Right atrium auricular region (tissue), 2 donors: ENCODE measurements at places on chromosomes 4 and X.

- H3K4me1 ChIP-seq, result no peaks in the 10 kb centered on the region
- no peak overlapping the region for H3K4me3 ChIP-seq
- no peaks in the 10 kb centered on the region for H3K36me3 ChIP-seq
- H3K27ac ChIP-seq, result no peak overlapping the region
These were observed 46.0 kb downstream of the CYLC1 start for GRCh38 chrX:83906921-83907320.

GRCh38 chr4:154399259-154399974, 92.2 kb downstream of the DCHS2 start:
- H3K4me3 ChIP-seq, result no peak overlapping the region
- H3K27ac ChIP-seq, result no peak overlapping the region
- no peaks in the 10 kb centered on the region for H3K27me3 ChIP-seq
- H3K4me1 ChIP-seq, result no peaks in the 10 kb centered on the region

DNA sequence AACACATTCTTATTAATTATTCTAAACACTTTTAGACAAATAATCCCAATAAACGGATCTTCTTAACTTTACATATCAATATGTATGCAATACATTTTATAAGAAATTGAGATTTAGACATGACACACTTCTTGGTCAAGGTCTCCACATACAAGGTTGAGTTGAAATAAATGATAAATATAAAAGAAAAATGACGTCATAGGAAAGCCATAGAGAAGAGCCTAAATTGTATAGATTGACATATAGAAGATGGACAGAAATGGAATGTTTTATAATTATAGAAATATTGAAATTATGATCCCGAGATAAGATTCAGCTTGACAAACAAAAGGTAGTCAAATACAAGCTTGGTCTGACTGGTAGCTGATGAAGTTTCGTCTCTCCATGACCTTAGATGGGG, 87.4 kb downstream of the RNF150 start:
- peak overlapping the region; percentile 34 for H3K27ac ChIP-seq
- DNase-seq, result no peak
- H3K4me1 ChIP-seq, result peaks cover 7% of the 10 kb centered on the region
- H3K4me3 ChIP-seq, result no peak overlapping the region

DNA sequence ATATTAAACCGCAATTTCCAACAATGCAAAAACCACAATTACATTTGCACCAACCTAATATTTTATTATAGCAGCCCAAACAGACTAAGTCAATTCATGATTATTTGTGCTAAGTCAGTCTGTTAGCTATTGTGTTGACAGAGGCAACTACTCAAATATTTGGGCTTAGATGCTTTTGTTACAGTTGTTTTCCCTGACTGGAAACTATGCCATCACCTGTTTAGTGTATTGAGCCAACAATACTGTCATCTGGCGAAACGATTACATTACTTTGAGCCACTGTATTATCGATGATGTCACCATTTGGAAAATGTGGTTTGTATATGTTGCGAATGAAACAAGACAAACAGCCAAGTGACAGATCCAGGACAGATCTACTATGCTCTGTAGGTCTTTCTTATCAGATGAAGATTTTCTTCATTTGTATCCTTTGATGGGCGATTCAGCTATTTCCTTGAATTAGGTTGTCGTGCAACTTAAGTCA, 38.7 kb upstream of the INTS6L start:
- H3K36me3 ChIP-seq, result no peaks in the 10 kb centered on the region
- no peak overlapping the region for H3K4me3 ChIP-seq
- H3K27me3 ChIP-seq, result no peaks in the 10 kb centered on the region
- no peaks in the 10 kb centered on the region for H3K4me1 ChIP-seq
- DNase-seq, result no peak

DNA sequence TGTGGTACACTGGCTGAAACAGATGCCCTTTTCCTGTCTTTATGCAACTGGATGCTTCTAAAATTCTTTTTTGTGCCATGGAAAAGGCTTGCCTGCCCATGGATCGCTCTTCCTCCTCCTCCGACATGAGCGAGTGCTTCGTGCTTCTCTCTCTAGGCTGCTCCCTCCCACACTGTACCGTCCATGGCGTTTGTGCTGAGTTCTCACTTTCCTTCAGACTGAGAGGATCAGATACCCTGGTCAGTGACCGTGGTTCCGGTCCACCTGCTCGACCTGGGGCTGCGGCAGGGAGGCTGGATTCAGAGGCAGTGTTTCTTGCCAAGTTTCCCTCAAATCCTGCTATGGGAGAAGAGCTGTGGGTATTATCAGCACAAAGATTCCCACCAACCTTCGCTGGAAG, 10.2 kb upstream of the CLDN24 start:
- no peaks in the 10 kb centered on the region for H3K36me3 ChIP-seq
- no peaks in the 10 kb centered on the region for H3K27me3 ChIP-seq
- no peak overlapping the region for H3K4me3 ChIP-seq

- DNase-seq, result no peak
- H3K4me1 ChIP-seq, result no peaks in the 10 kb centered on the region
- no peaks in the 10 kb centered on the region for H3K36me3 ChIP-seq
These were observed 960.3 kb downstream of the C4orf33 start for GRCh38 chr4:130056286-130056685.

DNA sequence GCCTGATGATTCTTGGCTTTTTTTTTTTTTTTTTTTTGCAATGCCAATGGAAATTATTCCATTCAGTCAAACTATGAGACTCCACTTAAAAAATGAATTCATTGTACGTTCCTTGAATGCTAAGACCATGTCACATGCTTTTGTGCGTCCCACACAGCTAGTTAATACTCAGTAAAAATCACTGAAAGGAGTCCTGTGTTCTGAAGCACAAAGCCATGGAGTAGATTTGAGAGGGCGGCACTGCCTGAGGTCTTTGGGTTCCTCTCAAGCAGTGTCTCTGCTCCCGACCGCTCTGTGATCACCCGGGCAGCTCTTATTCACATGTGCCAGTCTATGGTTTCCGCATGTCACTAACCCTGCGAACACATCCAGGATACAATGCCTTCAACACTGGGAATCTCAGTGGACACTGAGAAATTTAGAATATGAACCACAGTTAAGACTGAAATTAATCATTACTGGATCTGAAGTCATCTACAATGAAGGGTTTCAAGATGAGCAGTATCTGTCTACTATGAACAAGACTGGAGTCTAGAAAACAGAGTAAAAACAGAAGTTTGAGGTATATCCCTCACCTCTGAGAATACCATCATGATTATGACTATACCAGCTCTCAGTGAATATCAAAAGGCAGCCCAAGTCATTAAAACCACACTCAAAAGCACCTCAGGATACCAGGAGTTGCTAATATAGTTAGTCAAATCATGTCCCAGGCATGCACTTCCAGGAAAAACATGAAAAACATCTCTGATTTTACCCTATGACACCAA, 193.0 kb downstream of the MGST2 start:
- H3K4me1 ChIP-seq, result no peaks in the 10 kb centered on the region
- H3K27me3 ChIP-seq, result no peaks in the 10 kb centered on the region
- no peak overlapping the region for H3K4me3 ChIP-seq
- DNase-seq, result no peak
- H3K27ac ChIP-seq, result no peak overlapping the region

GRCh38 chr4:107348188-107349050, 312.3 kb upstream of the DKK2 start:
- H3K27me3 ChIP-seq, result no peaks in the 10 kb centered on the region
- no peaks in the 10 kb centered on the region for H3K36me3 ChIP-seq
- H3K27ac ChIP-seq, result no peak overlapping the region
- no peak overlapping the region for H3K4me3 ChIP-seq
- H3K4me1 ChIP-seq, result no peaks in the 10 kb centered on the region

DNA sequence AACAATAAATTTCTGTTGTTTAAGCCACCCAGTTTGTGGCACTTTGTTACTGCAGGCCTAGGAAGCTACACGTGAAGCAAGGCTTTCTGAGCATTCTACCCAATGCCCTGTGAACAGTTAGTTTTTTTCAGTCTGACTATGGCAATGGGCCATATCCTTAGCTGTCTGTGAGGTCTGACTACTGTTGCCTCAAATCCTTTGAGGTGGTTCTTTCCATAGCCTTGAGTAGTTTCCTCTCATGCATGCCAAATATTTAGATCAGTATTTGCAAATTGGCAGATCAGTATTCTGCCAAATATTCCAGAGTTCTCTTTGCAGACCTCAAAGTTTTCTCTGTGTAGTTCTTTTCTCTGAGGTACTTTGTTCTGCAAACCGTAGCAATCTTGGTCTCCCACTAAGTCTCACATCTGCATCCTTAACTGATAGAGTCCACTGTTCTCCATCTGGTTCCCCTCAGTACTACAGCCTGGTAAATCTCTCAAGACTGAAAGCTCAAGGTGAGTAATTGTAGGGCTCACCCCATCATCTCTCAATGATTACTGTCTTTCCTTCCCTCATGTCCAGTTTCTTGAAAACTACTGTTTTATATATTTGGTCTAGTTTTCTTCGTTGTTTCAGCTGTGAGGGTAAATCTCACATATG, 984.9 kb upstream of the INTU start:
- H3K4me3 ChIP-seq, result no peak overlapping the region
- H3K4me1 ChIP-seq, result no peaks in the 10 kb centered on the region
- no peaks in the 10 kb centered on the region for H3K27me3 ChIP-seq
- no peak overlapping the region for H3K27ac ChIP-seq
- no peak for DNase-seq

DNA sequence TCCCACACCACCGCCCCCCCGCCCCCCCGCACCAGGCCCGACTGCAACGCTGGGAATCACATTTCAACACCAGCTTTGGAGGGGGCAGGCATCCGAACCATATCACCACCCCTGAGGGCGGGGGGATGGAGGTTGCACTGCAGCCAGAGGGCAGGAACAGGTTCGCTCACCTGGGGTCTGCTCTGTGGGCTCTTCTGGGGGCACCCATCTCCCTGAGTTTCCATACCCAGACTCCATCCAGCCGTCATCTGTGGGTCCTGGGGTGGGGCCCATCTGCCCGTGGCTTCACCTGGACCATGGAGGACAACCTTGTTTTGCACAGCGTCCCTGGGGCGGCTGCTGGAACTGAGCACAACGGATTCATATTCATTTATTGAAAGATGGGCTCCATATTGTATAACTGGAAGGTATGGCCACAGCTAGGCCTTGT, 6.9 kb downstream of the PSAPL1 start:
- H3K4me1 ChIP-seq, result no peaks in the 10 kb centered on the region
- no peaks in the 10 kb centered on the region for H3K27me3 ChIP-seq
- no peak overlapping the region for H3K27ac ChIP-seq
- no peaks in the 10 kb centered on the region for H3K36me3 ChIP-seq
- H3K4me3 ChIP-seq, result no peak overlapping the region

DNA sequence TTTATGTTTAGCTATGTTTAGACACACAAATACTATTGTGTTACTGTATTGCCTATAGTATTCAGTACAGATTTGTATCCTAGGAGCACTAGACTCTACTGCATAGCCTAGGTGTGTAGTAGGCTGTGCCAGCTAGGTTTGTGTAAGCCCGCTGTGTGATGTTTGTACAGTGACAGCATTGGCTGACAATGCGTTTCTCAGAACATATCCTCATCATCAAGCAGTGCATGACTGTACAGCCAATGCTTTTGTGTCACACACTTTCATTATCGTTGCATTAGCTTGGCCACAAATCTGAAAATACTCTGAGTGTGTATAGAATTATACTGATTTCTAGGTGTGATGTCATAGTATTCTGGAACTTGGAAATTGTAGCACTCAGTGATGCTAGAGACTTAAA, 63.4 kb downstream of the CLDN34 start:
- no peak overlapping the region for H3K27ac ChIP-seq
- DNase-seq, result no peak
- H3K4me3 ChIP-seq, result no peak overlapping the region
- peaks cover 16% of the 10 kb centered on the region for H3K4me1 ChIP-seq
- no peaks in the 10 kb centered on the region for H3K27me3 ChIP-seq

DNA sequence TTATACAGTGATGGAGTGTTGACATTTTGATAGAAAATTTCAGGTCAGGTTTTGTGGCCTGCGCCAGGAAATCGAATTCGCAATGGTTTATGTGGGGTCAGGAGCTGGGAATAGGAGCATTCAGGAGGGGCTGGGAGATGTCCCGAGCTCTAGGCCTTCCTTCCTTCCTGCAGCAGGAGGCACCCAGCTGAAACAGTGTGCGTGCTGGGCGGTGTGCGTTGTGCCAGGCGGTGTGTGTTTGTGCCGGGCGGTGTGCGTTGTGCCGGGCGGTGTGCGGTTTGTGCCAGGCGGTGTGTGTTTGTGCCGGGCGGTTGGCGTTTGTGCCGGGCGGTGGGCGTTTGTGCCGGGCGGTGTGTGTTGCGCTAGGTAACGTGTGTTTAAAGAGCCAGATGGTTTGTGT, 1.7 kb downstream of the UVSSA start:
- H3K4me3 ChIP-seq, result no peak overlapping the region
- no peak overlapping the region for H3K27ac ChIP-seq
- no peaks in the 10 kb centered on the region for H3K27me3 ChIP-seq
- H3K36me3 ChIP-seq, result peaks cover 3% of the 10 kb centered on the region
- no peaks in the 10 kb centered on the region for H3K4me1 ChIP-seq
- DNase-seq, result no peak

- DNase-seq, result no peak
- H3K36me3 ChIP-seq, result no peaks in the 10 kb centered on the region
- peaks cover 4% of the 10 kb centered on the region for H3K4me1 ChIP-seq
- H3K27me3 ChIP-seq, result no peaks in the 10 kb centered on the region
These were observed 854.4 kb upstream of the INTU start for GRCh38 chr4:126778348-126778747.

- H3K4me3 ChIP-seq, result no peak overlapping the region
- DNase-seq, result no peak
- no peaks in the 10 kb centered on the region for H3K4me1 ChIP-seq
- H3K27me3 ChIP-seq, result no peaks in the 10 kb centered on the region
These were observed 31.9 kb downstream of the REPS2 start for GRCh38 chrX:16978193-16978984.

- no peak overlapping the region for H3K27ac ChIP-seq
- no peaks in the 10 kb centered on the region for H3K4me1 ChIP-seq
- H3K27me3 ChIP-seq, result no peaks in the 10 kb centered on the region
- no peaks in the 10 kb centered on the region for H3K36me3 ChIP-seq
- no peak for DNase-seq
These were observed 49.6 kb downstream of the CHRDL1 start for GRCh38 chrX:110746014-110746413.

- no peaks in the 10 kb centered on the region for H3K4me1 ChIP-seq
- no peak for DNase-seq
- peak overlapping the region; percentile 89 for H3K27ac ChIP-seq
- no peaks in the 10 kb centered on the region for H3K36me3 ChIP-seq
- H3K4me3 ChIP-seq, result no peak overlapping the region
- no peaks in the 10 kb centered on the region for H3K27me3 ChIP-seq
These were observed 63.2 kb downstream of the SEPSECS start for GRCh38 chr4:25096981-25097443.

DNA sequence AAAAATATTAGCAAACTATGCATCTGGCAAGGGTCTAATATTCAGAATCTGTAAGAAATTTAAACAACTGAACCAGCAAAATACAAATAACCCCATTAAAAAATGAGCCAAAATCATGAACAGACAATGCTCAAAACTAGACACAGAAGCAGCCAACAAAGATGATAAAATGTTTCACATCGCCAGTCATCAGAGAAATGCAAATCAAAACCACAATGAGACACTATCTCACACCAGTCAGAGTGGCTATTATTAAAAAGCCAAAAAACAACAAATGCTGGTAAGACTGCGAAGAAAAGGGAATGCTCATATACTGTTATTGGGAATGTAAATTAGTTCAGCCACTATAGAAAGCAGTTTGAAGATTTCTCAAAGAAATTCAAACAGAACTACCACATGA, 201.3 kb upstream of the CPEB2 start:
- no peak for DNase-seq
- H3K4me3 ChIP-seq, result no peak overlapping the region
- no peaks in the 10 kb centered on the region for H3K27me3 ChIP-seq
- no peak overlapping the region for H3K27ac ChIP-seq
- no peaks in the 10 kb centered on the region for H3K36me3 ChIP-seq

- H3K4me1 ChIP-seq, result no peaks in the 10 kb centered on the region
- H3K4me3 ChIP-seq, result no peak overlapping the region
- H3K36me3 ChIP-seq, result no peaks in the 10 kb centered on the region
- no peak overlapping the region for H3K27ac ChIP-seq
These were observed 167.1 kb upstream of the PACRGL start for GRCh38 chr4:20532871-20533870.
